ENCODE measurements at places on chromosomes 1 and 21. TPM values are rescaled to one million over a fixed set of nuclear protein-coding genes. Genes with fewer than 3 reads are reported as not detected.

Gene NES
- total RNA-seq: 0.21 TPM

Gene PLA2G5
- not detected for total RNA-seq

DNA sequence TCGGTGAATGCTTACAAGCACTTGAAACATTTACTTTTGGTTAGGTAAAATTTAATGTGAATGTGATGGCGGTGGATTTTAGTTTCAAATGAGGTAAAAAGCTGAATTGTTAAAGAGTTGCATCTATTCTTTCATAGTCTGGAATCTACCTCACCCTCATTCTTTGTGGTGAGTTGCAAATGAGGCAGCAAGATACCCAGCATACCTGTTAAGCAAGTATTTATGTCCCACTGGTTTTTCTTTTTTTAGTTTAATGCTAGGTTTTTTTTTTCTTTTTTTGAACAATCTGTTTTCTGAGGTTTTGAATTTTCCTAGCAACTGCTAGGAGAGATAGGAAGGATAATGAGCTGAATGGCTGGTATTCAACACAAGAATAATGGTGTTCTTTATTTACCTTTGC lies 127.9 kb upstream of the CACYBP start:
- DNase-seq: no peak

DNA sequence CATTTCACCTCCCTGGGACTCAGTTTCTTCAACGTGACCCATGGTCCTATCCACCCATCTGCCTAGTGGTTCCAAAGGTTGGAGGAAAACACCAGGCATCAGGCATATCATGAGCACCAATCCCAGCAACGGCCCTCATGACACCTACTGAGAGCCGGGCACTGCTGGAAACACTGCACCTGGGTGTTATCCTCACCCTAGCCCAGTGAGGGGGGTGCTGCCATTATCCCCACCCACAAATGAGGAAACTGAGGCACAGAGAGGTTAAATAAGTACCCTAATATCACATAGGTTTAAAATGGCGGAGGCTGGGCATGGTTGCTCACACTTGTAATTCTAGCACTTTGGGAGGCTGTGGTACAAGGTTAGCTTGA lies 206.9 kb downstream of the MATN1 start:
- DNase-seq: no peak

Gene ABCG1
- total RNA-seq: 11.2 TPM

DNA sequence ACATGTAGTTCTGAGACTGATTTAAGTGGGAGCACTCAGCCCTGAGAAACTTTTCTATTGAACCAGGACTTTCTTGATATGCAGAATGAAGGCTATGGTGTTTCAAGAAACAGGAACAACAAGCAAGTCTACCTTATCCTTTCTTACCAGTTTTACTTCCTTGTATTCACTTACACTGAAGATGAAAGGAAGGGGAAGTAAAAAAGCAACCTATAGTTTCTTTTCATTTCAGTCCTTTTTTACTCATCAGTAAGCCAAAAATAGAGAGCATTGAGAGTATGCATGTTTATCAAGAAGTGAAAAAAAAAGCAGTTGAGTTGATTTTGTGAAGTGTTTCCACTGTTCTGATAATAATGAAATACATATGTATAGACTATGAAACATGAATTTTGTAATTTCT lies 1010.3 kb downstream of the AMY1C start:
- DNase-seq: peak; percentile 48

- DNase-seq: no peak
These were observed 4.8 kb upstream of the ASB17 start for GRCh38 chr1:75937034-75937433.

DNA sequence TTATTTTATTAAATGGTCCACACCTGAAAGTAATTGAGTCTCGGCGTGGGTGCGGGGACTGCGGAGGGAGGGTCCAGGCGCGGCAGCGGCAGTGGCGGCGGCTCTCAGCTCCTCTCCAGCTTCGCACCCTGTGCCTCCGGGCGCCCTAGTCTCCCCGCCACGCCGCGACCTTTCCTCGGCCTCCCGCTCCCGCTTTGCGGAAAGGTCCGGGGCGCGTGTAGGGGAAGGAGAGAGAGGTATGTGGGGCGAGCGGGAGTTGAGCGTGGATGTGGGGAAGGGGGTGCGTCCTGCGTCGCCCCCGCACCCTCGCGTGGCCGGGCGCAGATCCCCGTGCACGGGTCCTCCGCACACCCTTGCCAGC lies 13.4 kb upstream of the ALX3 start:
- no peak for DNase-seq

Gene AMY1B
- not detected for total RNA-seq

GRCh38 chr1:68119445-68119844 lies 69.0 kb upstream of the DIRAS3 start:
- no peak for DNase-seq

- no peak for DNase-seq
These were observed 32.8 kb upstream of the SCMH1 start for GRCh38 chr1:41274752-41275545.

- DNase-seq: no peak
These were observed 52.4 kb downstream of the SUCO start for GRCh38 chr1:172585348-172585747.

DNA sequence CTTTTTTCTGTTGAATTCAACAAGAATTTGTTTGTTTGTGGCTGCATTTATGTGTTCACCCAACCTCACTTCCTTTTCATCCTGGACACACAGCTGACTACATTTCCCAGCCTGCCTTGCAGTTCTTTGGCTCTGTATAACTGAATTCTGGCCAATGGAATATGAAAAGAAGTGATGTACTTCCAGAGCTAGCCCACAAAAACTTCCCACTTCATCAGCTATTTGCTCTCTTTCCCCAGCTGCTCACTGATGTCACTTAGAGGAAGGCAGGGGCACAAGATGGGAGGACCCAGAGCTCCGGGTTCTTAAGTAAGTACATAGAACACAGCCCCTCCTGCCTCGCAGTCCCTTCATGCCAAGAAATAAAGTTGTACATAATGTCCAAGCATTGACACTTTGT lies 235.0 kb upstream of the FGGY start:
- DNase-seq: no peak

DNA sequence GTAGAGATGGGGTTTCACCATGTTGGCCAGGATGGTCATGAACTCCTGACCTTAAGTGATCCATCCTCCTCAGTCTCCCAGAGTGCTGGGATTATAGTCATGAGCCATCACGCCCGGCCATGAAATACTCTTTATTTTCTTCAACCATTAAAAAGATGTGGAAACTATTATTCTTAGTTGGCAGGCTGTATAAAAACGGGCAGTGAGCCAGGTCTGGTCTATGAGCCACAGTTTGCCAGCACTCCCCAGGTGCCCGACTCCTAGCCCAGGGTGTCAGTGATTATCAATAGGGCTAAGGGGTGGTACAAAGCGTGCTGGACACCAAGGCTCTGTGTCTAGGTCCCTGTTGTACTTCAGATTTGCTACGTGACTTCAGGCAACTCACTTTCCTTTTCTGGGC lies 3.7 kb upstream of the TMEM61 start:
- DNase-seq: no peak

Gene SPRR2G
- total RNA-seq: not detected

- no peak for DNase-seq
These were observed 8.5 kb upstream of the ARF1 start for GRCh38 chr1:228073857-228074545.

DNA sequence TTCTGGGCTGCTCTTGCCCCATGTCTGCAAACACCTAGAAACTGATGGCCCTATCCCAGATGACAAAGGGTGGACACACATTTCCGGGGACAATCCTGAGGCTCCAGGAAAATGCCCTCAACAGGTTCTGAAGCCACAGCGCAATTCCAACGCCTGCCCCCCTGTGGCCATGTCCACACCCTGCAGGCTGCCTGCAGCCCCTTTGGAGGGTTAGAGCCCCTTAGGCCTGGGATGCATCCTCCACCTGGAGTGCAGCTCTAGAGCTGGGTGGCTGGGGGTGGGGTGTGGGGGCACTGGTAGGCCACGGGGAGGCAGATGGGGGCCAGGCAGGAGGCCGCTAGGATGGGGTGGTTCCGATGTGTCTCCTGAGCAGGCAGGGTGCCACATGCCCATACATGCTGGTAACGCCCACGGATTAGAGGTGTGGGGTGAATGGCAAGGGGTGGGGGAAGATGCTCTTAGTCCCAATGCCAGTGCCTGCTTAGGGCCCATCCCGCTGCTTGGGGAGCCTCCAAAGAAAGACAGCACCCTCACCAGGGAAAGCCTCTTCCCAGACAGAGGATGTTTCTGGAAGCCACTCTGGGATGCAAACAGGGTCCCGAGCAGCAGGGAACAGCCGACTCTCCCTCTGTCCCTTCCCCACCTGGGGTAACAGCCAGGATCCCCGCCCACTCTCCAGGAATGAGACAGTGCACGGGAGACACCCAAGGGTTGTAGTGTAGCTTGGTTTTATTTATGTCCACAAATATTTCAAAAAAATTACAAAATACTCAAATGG lies 34.0 kb downstream of the SLC45A1 start:
- DNase-seq: no peak

Measured in GM12878 (cell line).